AML-193 (cell line): ENCODE measurements at places on chromosomes 2 and 18.
A peak's percentile ranks its signal among the peaks of the same experiment; 100 is the strongest.

GRCh38 chr2:145032791-145033190 is 512.9 kb upstream of the ZEB2 start:
- no peak for DNase-seq

DNA sequence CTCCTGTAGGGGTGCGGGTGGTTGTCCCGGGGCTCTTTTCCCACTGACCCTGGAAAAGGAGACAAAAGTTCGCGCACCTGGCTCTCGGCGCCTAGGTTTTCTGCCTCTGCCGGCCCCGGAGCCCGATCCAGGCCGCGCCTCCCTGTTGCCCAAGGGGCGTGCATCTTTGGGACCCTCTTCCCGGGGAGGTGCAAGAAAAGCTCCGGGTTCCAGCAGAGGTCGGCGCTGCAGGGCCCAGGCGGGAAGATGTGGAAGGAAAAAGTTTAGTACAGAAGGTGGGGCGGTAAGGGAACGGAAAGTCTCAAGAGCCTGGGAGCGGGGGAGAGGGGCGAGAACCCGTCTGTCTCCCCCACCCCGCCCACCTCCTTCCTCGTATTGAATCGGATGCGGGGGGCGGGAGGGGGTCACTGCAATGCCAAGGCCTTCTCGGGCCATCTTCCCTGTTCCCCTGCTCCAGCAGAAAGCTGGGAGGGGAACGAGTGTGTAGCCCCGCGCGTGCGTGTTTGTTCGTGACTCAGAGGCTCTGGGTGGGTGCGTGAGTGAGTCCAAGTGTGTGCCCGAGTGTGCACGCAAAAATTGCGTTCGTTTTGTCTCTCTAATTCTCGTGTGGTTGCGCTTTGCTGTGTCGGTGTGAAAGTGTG is 6.3 kb upstream of the EN1 start:
- no peak for DNase-seq

DNA sequence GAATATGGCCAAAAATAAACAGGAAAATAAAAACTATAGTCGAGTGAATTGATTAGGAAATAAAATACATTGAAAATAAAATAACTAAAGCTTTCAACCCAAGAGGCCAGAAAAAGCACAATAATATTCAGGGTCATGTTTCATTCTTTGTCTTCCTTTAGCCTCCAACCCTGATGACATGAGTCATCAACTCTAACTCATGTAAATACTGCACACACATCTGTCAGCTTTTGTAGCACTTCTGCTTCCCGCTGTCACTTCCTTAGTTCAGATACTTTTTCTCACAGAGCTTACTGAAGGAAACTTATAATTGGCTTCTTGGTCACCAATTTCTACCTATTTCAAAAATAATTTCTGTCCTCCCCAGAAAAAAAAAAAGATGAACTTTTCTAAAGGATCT is 112.8 kb downstream of the UPP2 start:
- peak; percentile 83 for DNase-seq

GRCh38 chr18:46158499-46158898 is 54.3 kb downstream of the HAUS1 start:
- no peak for DNase-seq

- peak; percentile 48 for DNase-seq
Observed at GRCh38 chr2:48383036-48383435, 146.9 kb upstream of the STON1 start.

DNA sequence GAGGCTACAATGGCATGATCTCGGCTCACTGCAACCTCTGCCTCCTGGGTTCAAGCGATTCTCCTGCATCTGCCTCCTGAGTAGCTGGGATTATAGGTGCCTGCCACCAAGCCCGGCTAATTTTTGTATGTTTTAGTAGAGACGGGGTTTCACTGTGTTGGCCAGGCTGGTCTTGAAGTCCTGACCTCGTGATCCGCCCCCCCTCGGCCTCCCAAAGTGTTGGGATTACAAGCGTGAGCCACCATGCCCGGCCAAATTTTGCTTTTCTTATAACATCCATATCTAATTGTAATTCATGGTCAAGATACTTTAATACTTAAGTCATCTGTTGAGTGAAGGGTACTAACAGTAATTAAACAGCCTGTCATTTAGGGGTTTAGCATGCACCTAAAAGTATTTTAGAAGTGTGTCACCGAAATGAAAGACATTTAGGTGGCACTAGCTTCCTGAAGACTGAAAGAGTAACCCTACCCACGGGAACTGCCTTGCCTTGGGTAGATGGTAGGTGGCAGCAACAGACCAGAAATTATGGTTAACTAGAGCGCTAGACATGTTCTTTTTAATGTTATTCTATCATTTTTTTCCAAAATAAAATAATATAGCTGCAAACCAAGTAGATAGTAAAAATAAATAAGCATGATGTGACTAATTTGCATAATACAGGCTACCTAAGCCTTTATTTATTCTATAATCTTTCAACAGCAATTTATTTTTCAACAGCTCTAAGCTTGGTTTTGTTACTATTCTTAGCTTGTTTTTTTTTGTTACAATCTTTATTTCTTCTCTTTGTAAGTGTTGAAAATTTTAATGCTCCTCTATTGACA is 8.6 kb upstream of the ACYP2 start:
- DNase-seq = peak; percentile 46

- no peak for DNase-seq
Observed at GRCh38 chr2:866887-867286, 83.8 kb upstream of the SNTG2 start.

DNA sequence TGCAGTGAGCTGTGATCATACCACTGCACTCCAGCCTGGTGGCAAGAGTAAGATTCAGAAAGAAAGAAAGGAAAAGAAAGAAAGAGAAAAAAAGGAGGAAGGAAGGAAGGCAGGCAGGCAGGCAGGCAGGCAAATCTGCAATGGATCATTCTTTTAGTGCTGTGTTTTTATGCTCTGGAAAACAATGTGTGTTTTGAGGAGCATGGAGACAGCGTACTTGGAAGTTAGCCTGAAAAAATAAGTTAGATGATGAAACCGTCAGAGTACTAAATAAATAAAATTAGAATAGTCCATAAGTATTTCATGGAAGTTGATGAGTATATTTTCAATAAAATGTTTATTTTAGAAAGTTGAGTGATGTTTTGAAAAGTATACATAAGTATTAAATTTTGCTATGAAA is 366.4 kb upstream of the CDH20 start:
- DNase-seq = no peak

DNA sequence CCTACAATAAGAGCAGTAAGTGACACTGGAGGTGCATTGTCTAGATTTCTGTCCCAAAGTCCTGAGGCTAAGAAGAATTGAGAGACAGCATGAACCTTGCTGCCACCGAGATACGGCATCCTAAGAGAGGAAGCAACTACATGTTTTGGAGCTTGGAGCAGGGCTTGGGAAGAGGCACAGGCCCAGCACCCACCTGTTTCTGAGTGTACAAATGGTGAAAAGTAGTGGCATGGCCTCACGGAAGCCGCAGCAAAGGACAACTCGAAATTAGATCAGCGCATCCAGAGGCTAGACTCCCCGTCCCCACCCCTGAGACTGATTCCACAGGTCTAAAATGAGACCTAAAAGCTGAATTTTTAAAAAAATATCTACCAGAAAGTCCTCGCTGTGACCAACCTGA is 127.5 kb downstream of the PTGR3 start:
- DNase-seq = no peak

GRCh38 chr2:108266218-108266617 is 22.5 kb upstream of the SULT1C2 start:
- DNase-seq = no peak

DNA sequence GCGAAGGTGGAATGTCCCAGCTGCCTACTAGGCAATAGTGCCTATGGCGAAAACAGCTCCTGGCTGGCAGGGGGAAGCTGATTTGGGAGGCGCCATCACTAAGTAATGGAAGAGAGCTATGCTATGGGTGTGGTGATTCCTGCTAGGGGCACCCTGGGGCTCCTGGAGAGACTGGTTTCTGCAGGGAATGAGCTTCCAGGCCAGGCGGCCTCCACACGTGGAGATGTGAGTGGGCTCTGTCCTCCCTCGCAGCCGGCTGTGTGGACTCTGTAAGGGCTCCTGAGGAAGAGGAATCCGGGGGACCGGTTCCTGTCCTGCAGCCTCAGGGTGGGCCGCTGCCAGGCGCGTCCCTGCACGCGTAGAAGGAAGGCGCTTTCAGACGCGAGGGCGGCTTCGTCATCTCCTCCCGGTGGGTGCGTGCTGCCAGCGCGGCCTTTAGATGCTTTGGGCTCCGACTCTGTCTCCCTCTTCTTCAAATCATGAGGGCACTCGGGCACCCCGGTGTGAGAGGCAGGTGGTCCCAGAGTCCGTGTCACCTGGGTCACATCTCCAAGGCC is 55.5 kb upstream of the ANKRD62 start:
- DNase-seq = no peak

GRCh38 chr2:149418065-149418464 is 87.7 kb downstream of the LYPD6 start:
- no peak for DNase-seq

DNA sequence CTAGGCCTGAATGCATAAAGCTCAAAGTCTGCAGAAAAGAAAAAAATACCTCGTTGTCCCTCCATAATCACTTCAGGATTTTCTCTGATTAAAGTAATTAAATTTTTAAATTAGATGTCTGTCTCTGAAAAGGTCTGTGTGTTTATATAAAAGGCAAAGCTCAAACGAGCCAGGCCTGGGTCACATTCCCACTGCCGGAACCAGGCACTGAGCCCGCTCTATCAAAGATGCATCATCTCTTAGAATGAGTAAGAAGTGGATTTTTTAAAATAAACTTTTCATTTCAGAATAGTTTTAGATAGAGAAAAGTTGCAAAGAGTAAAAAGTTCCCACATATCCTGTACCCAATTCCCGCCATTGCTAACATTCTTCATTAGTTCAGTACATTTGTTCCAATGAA is 202.1 kb upstream of the KYNU start:
- no peak for DNase-seq

DNA sequence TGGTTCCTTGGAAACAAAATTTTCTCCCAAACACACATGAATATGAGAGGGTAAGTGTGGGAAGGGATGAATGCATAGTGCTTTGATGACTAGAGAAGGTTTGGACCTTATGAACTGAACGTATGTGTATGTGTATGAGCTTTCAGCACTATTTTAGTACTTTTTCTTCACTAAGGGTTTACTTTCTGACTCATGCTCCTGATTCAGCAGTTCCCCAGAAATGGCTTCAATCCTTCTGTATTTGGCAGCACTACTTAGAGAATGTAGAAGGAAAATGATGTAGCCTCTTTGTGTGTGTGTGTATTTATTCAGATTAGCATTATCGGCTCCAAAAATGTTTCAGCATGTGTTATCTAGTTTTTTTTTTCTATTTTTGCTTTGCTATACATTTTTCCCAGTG is 22.2 kb downstream of the KCNJ3 start:
- DNase-seq = no peak

- DNase-seq = no peak
Observed at GRCh38 chr2:21038403-21039073, 5.3 kb downstream of the APOB start.

DNA sequence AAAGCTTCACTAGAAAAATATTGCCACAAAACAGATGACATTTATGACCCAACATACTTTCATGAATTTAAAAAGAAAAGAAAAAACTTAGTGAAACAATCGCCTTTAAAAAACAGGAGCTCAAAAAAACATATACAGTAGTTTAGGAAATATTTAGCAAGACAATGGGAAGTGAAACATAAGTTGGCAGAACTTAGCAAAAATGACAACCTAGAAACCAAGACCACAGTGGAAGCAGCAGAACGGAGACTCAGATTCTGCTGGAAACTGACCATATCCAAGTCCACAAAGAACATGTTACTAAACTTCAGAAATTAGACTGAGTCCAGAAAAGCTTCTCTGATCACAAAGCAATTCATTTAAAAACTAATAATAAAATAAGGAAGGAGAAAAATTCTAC is 41.8 kb upstream of the CTAGE1 start:
- DNase-seq = no peak

- no peak for DNase-seq
Observed at GRCh38 chr18:36558234-36558633, 260.7 kb downstream of the FHOD3 start.

- DNase-seq = no peak
Observed at GRCh38 chr2:30400151-30400954, 46.7 kb upstream of the LCLAT1 start.

GRCh38 chr2:204541637-204542036 is 3.6 kb upstream of the PARD3B start:
- DNase-seq = no peak

GRCh38 chr18:37207343-37207742 is 358.3 kb downstream of the CELF4 start:
- DNase-seq = no peak

GRCh38 chr2:241368643-241369042 is 12.6 kb downstream of the FARP2 start:
- no peak for DNase-seq

GRCh38 chr2:85334928-85335327 is 7.1 kb upstream of the TGOLN2 start:
- no peak for DNase-seq

GRCh38 chr2:240507778-240508251 is 50.0 kb downstream of the ANKMY1 start:
- DNase-seq = no peak

GRCh38 chr2:217902379-217903141 is 100.2 kb downstream of the TNS1 start:
- DNase-seq = no peak

GRCh38 chr2:13669607-13670006 is 952.9 kb downstream of the TRIB2 start:
- DNase-seq = no peak

DNA sequence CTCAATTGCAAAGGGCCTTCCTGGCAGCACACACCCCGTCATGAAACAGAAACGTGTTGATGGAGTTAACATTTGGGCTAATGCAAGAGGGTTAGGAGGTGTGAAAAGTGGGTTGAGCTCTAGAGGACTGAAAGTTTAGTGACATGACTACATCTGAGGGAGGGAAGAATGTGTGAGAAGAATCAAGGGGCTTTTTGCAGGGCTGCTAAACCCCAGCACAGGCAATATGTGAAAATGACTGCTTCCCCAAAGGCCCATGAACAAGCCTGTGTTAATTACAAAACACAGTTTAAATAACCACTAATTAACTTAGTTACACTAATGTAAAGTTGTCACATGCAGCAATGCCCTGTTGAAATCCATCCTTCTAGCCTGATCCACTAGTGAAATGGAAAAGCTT is 63.4 kb upstream of the PEX13 start:
- DNase-seq = no peak

DNA sequence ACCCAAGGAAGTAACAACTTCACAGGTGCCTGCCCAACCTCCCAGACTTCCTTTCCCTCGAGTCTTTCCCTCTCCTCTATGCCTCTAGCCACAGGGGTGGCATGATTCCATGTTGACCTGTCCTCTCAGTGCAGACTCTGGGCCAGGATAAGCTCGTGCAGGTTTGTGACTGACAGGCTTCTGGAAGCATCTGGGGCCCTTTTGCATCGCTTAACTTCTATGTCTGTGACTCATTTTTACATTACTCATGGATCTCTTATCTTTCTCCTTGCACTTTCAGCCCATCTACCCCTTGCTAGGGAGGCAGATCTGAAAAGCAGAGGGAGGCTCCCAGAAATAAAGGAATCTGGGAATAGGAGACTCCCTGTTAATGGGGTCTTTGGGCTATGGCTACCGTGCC is 98.5 kb upstream of the RIOK3 start:
- DNase-seq = no peak

GRCh38 chr18:49114556-49114955 is 163.8 kb upstream of the SMAD7 start:
- no peak for DNase-seq

GRCh38 chr2:170814533-170815230 is 2.0 kb upstream of the GAD1 start:
- no peak for DNase-seq
